ENCODE measurements at places on chromosomes 4 and X. TPM values are rescaled to one million over a fixed set of nuclear protein-coding genes. Genes with fewer than 3 reads are reported as not detected.

INTU gene
- 4.8 TPM for total RNA-seq

ARHGEF38 gene
- total RNA-seq = 22.8 TPM

ESX1 gene
- not detected for total RNA-seq

EFHC2 gene
- total RNA-seq = 0.95 TPM

TIGD4 gene
- 0.92 TPM for total RNA-seq

FAM47B gene
- not detected for total RNA-seq

SLC10A6 gene
- total RNA-seq = not detected

ATOH1 gene
- total RNA-seq = not detected

MFAP3L gene
- 6.8 TPM for total RNA-seq

SMR3B gene
- total RNA-seq = not detected

- DNase-seq = peak; percentile 24
Observed at GRCh38 chrX:23694606-23695005, 27.3 kb downstream of the PRDX4 start.

DNA sequence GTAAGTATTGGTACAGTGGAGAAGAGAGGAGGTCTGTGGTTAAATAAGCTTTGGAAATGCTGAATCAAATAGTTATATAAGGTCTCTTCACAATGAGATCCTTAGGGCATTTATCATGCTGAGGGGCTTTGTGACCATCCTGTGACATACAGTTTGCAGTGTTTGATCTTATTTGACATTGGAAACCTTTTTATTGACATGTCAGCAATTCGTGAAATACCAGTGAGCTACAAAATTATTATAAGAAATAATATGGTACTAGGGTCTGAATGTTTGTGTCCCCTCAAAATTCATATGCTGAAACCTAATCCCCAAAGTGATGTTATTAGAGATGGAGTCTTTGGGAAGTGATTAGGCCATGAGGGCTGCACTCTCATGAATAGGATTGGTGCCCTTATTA, 98.4 kb downstream of the MID1IP1 start:
- DNase-seq = no peak

DNA sequence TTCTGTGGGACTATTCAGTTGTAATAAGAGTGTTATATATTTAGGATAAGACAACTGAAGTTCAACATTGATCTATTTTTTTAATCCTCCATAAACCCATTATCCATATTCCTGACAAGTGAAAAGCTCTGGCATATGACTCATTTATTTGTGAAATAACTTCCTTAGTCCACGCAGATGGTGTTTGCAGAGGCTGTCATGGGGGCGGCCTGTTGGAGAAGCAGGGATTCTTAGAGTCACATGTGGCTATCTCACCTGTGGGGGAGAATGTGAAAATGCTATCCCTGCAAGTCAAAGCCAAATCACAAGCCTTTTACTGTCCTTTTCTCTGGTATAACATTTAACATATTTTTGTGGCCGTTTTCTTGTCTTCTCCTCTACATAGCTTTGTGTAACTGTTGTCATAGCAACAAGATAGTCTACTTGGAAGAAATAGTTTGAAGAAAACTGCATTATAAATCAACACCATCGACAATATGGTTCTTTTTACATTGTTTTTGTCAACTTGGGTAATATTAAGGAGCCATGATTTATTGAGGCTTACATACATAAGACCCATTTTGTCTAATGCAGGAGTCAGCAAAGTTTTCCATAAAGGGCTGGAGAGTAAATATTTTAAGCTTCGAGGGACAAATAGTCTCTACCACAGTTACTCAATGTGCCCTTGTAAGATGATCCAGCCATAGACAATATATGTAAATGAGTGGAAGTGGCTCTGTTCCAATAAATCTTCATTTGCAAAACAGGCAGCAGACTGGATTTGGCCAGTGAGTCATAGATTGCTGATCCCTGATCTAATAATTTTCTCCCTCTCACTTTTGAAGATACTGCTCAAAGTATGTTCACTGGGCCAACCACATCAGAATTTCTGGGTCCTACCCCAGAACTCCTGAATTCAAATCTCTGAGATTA, 395.0 kb downstream of the DTHD1 start:
- DNase-seq = no peak

- DNase-seq = no peak
Observed at GRCh38 chrX:110671068-110671803, 124.4 kb downstream of the CHRDL1 start.

- no peak for DNase-seq
Observed at GRCh38 chr4:187541666-187542065, 453.9 kb upstream of the ZFP42 start.

DNA sequence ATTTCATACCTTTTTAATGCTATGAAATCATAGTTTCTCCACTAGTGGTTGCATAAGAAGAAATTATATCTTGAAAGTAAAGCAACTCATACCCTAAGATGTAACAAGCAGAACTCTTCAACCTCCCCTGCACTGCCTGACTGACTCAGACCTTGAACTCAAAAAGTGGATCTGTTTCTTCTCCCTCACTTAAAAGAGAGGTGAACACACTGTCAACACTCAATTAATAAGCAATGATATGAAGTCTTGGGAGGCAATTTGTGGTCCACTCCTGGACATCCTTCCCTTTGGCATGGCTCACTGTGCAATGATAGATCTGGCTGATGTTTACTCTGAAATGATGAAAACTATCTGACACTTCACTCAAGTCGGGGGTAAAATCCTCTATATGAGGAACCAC, 282.0 kb upstream of the DKK2 start:
- DNase-seq = no peak

- no peak for DNase-seq
Observed at GRCh38 chr4:153346563-153346962, 2.1 kb downstream of the MND1 start.

DNA sequence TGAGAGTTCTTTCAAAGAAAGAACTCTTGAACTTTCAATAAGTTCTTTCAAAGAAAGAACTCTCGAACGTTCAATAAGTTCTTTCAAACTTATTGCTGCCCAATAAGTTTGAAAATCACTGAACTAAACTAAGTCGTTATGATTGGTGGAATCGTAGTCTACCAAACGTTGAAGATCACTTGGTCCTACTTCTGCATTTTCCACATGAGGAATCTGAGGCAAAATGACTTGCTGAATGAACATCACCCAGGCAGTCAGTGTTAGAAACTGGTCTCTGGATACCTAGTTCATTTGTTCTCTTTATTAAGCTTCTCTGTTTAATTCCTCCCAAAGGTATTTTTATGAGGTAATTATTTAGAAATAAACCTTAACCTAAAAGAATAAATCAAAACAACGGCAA, 7.1 kb upstream of the CNOT6L start:
- DNase-seq = no peak

- DNase-seq = no peak
Observed at GRCh38 chr4:78482281-78482680, 69.3 kb upstream of the ANXA3 start.

- DNase-seq = no peak
Observed at GRCh38 chrX:14497184-14497666, 32.1 kb upstream of the GLRA2 start.

GRCh38 chr4:109126856-109127255, 175.6 kb downstream of the COL25A1 start:
- no peak for DNase-seq

- no peak for DNase-seq
Observed at GRCh38 chr4:2482693-2483092, 13.8 kb downstream of the RNF4 start.

- DNase-seq = no peak
Observed at GRCh38 chrX:50475208-50475607, 4.6 kb upstream of the DGKK start.

DNA sequence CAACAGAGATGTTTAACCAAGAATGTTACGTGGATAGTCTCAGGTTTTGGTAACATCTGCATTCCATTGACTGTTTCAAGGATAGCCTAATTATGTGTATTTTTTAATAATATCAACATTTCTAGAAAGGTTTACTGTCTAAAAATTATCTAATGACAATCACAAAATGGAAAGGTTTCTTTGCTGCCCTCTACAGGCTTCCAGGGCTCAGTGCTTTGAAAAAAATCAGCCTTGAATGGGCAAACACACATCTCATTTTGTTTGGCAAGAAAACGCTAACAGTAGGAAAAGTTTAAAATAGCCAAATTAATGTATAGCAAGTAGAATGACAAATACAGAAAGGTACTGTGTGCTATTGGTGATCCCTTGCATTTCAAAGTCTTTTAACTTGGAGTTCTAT, 223.4 kb upstream of the PRPS2 start:
- DNase-seq = peak; percentile 16

- no peak for DNase-seq
Observed at GRCh38 chrX:148574237-148574973, 74.0 kb downstream of the AFF2 start.

DNA sequence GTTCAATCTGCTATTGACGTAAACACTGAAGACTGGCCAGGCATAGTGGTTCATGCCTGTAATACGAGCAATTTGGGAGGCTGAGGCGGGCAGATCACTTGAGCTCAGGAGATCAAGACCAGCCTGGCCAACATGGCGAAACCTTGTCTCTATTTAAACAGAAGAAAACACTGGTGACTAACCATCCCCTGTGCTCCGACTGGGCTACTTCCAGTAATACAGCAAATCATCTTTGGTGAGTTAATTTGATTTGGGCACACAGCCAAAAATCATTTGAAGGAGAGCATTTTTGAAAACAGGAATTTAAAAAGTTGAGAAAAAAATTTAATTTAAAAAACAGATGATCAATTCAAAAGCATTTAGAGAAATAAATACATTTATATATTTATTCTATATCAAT, 52.0 kb downstream of the SEC24D start:
- no peak for DNase-seq

DNA sequence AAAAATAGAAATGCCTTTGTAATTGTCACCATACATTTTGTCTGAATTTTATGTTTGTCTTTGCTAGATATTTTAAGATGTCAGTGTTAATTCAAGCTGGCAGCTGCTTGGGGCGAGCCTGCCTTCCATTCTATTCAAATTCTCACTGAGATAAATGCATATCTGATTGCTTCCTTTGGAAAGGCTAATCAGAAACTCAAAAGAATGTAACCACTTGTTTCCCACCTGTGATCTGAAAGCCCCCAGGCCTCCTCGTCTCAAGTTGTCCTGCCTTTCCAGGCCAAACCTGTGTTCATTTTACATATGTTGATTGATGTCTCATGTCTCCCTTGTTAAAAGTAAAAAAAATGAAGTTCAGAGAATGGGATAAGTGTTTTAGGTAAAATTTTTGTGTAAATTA, 318.7 kb upstream of the TECRL start:
- no peak for DNase-seq

DNA sequence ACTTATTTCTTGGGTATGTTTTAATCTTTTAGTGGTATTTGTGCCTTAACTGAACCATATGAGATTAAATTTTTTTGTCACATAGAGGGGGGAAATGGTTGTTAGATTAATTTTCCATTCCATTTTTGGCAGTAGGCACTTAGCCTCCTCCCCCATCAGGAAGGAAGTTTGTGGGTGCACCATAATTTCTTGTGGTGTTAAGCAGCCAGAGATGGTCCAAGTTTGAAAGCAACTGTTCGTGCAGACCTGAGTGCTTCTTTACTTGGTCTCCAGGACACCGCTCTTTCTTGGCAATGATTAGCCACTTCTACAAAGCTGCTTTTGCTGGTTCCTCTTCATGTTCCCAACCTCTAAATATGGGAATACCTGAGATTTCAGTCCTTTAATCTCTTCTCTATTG, 92.7 kb upstream of the RPL34 start:
- DNase-seq = no peak

DNA sequence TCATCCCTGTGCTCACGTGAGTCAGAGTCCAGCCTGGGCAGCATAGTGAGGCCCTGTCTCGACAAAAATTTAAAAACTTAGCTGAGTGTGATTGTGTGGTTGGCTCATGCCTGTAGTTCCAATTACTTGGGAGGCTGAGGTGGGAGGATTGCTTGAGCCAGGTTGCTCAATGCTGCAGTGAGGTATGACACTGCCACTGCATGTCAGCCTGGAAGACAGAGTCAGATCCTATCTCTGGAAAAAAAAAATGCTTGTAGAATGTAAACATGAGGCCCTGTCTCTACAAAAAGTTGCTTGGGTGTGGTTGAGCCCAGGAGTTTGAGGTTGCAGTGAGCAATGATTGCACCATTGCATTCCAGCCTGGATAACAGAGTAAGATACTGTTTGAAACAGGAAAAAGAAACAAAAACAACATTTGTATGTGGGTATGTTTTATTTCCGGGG, 11.3 kb upstream of the YTHDC1 start:
- DNase-seq = peak; percentile 25

DNA sequence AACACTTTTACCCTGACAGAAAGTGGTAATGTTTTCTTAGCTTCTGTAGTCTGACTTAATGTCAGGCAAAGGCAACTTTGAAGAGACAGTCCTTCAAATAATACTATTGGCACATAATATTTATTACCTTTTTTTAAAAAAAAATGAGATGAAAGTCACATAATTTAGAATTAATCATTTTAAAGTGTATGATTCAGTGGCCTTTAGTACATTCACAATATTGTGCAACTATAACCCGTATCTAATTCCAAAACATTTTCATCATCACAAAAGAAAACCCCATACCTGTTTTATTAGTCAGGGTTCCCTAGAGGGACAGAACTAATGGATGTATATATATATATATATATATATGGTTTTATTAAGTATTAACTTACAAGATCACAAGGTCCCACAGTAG, 94.8 kb upstream of the TEX13A start:
- DNase-seq = no peak

- no peak for DNase-seq
Observed at GRCh38 chr4:8548731-8549351, 31.4 kb upstream of the GPR78 start.

DNA sequence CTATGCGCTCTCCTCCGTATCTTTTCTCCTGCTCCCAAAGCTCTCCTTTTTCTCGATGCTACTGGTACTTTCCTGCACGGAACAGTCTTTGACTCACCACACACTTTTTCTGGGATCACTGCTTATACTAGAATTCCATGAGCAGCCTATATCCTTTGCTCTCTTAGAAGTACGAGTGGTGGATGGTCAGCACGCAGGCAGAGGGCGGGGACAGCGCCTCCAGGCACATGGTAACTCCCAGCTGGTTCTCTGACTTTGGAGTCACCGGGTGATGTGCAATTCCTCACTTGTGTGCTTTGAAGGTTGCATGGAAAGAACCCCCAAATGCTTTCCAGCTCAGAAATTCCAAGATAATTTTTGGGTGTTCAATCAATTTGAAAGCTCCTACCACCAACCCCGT, 56.0 kb downstream of the STX18 start:
- DNase-seq = no peak

DNA sequence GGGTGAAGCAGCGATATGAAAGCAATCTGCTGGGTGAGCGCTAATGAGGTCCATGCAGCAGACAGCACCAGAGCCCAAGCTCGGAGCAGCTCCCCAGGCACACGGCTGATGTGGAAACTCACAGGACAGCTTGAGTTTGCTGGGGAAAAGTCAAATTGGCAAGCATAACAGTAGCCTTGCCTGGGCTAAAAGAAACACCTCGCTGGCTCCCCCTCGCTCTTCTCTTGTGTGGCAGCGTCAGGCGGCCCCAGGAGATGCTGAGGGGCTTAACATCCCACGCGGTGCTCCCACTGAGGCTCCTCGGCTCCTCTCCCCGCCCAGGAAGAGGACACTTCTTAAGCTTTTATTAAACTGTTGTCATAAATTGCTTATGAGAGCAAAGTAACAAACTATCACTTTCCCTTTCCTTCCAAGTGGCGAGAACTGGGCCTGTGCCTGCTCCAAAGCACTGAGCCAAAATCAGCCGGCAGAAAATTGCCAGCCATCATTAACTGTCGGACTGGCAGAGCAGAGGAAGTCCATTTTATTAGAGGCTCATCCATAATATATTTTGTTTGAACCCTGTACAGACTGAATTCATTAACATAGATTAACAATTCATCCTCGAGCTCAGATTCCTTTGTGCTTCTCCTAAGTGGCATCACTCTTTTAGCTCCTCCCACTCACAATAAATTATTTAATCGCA, 111.4 kb downstream of the TSPAN5 start:
- DNase-seq = no peak
